ENCODE measurements at places on chromosomes 6 and 20.

GRCh38 chr6:151056230-151056907, 183.4 kb upstream of the AKAP12 start:
- DNase-seq, result no peak

DNA sequence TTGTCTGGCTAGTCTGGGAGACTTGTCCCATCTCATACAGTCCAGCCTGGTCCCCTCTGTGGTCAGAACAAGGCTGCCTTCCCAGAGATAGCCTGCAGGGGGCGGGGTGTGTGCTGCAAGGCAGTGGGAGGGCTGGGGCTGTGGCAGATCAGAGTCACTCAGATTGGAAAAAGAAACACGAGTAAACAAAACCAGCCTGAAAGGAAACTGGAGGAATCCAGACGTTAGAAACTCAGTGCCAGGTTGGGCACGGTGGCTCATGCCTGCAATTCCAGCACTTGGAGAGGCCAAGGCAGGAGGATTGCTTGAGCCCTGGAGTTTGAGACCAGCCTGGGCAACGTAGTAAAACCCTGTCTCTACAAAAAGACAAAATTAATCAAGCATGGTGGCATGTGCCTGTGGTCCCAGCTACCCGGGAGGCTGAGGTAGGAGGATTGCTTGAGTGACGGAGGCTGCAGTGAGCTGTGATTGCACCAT, 20.2 kb downstream of the LEMD2 start:
- DNase-seq, result peak; percentile 82

GRCh38 chr20:49631061-49631716, 63.3 kb upstream of the PTGIS start:
- no peak for DNase-seq

GRCh38 chr6:35292494-35292893, 5.1 kb upstream of the DEF6 start:
- DNase-seq, result no peak

GRCh38 chr20:23050076-23050838, 785 bp upstream of the THBD start:
- DNase-seq, result peak; percentile 65

DNA sequence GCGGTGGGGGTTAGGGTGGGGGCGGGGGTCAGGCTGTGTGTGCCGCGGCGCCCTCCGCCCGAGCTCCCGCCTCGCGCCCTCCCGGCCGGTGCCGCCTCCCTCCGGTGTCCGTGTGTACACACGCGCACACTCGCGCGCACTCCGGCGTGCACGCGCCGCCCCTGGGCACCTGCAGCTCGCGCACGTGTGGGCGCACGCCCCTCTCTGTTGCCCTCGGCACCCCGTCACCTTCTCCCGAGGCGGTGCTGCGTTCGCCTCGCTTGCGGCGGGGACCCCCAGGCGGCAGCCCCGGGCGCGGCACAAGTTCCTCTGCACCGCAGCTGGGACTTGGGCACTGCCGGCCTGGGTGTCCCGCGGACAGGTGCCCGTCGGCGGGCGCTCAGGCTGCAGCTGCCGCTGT, 525 bp downstream of the MACROD2 start:
- DNase-seq, result peak; percentile 22

GRCh38 chr6:2819978-2820377, 21.7 kb downstream of the SERPINB1 start:
- DNase-seq, result no peak

- no peak for DNase-seq
These were observed 31.0 kb upstream of the TCFL5 start for GRCh38 chr20:62892348-62893304.

DNA sequence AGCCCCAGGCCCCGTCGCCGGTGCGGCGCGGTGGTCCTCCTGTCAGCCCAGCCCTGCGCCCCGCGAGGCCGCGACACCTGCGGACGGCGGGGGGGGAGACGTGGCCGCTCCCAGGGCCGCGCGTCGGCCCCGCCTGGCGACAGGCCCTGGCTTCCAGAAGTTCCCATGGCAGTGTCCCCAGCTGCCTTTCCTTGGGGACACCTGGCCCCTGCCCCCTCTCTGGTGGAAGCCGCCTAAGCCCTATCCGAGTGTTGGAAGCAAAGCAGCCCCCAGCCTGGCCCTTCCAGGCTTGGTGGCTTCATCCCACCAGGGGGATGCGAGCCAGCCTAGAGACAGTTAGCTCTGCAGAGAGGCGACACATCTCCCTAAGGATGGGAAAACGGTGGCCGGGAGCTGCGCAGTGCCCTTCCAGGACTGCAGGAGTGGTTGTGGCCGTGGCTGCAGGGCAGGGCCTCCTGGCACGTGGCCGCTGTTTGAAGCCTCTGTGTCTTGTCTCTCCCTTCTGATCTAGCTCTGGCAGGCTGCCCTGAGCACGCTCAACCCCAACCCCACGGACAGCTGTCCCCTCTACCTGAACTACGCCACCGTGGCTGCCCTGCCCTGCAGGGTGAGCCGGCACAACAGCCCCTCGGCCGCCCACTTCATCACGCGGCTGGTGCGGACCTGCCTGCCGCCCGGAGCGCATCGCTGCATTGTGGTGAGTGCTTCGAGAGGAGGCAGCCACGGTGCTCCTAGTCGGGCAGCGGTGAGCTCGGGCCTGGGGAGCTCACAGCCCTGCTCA, 816 bp downstream of the NPEPL1 start:
- peak; percentile 66 for DNase-seq

DNA sequence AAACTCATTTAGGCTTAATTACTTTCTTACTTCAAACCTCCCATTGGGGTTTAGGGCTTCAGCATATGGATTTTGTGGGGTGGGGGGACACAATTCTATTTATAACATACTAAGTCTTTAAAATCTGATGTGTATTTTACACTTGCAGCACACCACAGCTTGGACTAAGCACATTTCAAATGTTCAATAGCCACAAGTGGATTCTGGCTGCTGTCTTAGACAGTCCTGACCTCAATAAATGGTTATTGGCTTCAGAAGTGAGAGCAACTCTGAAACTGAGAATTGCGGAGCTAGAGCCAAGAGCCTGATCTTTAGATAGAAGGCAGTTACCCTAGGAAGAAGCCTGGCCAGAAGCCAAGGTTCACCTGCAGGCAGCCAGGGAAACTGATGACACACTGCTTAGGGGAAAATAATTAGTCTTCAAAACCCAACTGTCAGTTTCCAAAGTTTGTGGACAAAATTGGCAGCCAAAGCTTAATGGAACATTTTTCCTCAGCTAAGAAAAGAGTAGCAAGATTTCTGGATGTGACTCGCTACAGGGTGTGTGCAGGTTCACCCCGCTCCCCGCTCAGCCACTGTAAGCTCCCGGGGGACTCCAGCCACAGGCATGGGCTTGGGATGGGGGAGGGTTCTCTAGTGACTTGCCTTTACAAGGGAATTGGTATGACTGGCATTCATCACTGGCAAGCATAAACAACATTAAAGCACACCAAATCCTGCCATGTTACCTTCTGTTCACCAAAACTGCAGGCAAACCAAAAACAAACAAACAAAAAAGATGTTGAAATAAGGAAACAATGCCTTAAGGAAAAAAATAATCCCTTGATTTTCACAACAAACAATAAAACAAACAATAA, 219.8 kb downstream of the TFAP2A start:
- DNase-seq, result no peak

DNA sequence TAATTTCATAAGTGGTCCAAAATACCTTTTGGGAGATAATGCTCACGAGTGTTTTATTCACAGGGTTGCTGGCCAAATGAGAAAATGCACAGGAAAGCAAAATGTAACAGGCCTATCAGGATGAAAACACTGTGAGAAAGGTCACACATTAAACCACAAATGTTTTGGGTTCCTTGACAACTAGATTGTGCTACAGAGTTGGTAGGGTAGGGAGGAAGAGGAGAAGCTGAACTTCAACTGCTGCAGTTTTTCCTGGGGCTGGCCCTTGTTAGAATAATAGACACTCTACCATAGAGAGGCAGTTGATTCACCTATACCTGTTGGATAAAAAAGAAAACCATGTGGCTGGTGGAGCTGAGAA, 28.1 kb upstream of the PAQR8 start:
- DNase-seq, result no peak

DNA sequence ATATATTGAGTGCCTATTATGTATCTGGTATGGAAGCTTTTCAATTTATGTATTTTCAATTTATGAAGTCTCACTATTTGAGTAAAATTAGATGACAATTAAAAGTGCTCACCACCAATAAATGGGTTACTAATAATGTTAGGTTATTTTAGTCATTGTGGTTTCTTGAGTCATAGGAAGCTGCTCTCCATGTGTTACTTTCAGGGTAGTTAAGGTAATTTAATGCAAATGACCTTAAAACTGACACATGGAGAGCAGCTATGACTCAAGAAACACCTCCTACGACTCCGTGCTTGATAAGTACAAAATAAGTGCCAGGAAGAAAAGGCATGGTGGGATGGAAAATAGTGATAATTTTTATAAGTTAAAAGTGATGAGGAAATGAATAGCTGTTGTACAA, 16.5 kb upstream of the TINAG start:
- peak; percentile 73 for DNase-seq

DNA sequence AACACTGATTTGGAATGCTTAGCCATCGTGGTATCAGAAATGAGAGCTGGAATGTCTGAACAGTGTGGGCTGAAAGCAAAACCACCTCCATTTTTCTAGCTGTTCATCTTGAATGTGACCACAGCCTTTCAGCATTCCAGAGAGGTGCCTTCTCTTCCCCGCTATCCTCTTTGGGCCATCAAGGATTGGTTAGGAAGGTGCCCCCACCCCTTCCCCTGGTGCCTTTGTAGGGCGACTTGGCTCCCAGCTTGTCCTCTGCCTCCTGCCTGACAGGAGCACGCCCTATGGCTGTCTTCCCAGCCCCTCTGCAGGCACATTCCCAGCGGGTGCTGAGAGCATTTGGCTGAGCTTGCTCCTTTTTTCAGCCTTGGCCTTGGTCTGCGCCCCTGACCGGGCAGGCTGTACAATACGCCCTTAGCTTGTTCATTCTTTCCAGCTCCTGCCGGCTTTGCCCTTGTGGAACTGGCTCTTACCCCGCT, 97.5 kb downstream of the ARMC2 start:
- DNase-seq, result no peak

DNA sequence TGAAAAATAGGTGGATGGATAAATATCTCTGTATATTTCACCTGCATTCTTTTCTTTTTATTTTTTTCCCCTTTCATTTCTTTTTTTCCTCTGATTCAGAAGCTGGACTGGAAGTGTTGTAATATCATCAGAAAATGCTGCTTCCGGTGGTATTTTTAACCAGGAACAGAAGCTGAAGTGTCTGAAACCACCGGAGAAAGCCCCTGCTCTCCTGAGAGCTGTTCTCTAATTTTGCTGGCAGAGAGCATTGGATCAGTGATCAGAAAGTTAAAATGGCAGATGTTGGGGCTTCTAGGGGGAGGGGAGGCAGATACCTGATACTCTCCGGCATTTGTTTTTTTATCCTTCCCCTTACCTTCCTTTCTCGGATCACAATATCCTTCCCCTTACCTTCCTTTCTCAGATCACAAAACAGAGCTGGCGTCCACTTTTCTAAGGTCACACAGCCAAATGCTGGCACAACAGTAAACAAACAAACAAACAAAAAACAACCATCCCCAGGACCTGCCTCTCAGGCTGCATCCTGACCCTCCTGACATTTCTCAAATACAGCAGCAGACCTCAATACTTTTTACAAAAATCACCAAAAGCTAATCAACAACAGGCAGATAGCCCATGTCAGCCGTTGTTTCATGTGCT, 143.2 kb upstream of the ZNF217 start:
- DNase-seq, result no peak

DNA sequence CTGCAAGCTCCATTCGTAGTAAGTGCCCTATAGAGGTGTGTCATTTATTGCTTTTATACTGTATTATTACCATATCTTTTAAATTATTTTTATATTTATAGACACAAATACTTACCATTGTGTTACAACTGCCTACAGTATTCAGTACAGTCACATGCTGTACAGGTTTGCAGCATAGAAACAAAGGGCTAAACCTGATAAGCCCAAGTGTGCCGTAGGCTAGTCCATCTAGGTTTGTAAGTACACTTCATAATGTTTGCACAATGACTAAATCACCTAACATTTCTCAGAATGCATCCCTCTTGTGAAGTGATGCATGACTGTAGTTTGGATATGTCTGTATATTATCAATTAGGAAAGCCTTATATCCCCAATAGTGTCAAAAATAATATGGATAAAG, 122.8 kb downstream of the CLVS2 start:
- DNase-seq, result no peak

DNA sequence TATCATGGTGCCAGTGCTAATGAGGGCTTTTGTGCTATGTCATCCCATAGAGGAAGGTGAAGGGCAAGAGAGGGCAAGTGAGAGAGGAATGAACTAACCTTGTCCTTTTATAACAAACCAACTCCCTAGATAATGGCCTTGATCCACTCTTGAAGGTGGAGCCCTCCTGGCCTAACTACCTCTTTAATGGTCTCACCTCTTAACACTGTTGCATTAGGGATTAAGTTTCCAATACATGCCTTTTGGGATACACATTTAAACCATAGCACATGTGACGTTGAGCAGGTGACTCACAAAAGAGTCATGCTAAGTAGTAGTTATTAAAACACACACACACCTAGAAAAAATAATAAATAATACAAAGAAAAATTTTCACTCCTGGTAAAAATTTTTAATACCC, 36.9 kb downstream of the CCN2 start:
- no peak for DNase-seq

DNA sequence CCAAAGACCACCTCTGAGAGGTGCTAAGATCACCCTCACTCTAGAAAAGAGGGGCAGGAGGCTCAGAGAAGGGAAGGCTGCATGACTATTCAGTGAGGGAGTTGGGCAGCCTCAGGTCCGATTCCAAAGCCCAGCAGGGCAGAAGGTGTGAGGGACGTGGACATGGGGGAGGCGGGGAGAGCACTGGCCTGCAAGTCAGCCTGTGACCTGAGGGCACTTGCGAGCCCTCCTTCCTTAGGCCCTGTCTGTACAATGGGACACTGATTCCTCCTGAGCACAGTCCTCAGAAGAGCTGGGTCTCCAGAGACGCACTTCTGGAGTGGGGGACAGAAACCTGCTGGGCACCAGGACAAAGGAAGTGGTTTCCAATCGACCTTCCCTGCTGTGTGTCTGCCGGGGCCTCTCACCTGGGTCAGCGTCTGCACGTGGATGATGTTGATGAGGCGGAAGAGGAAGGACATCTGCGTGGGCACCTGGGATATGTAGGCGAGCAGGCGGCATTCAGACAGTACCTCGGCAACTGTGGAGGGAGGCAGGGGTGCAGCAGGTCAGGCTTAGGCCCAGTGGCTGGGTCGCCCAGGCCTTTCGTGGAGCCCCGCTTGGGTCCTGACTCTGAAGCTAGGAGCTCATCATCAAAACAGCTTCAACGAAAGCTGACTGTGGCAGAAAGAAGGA, 48.5 kb downstream of the MYH7B start:
- no peak for DNase-seq

- DNase-seq, result no peak
These were observed 46.9 kb downstream of the GINS1 start for GRCh38 chr20:25454153-25454900.

- no peak for DNase-seq
These were observed 85.5 kb upstream of the HTR1B start for GRCh38 chr6:77548662-77549366.
